ENCODE measurements at places on chromosomes 1 and 21.

- no peak for DNase-seq
Measured at GRCh38 chr1:219621047-219621786, 8.3 kb upstream of the ZC3H11B start.

- DNase-seq: no peak
Measured at GRCh38 chr1:51963592-51964308, 26.8 kb downstream of the RAB3B start.

DNA sequence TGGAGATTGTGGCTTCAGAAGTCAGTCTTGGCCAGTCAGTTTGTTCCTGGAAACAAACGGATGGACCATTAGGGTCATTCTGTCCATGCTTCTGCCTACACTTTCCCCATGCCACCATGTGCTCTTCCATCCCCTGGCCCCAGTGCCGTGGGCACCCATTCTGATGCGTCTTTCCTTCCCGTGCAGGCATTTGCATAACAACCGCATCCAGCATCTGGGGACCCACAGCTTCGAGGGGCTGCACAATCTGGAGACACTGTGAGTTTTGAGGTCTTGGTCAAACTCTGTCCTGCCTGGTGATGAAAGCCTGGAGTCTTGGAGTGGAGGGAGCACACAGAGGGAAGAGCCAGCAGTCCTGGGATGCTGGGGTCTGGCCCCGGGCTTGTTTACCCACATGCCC is 61.1 kb downstream of the UBE2T start:
- DNase-seq: no peak

DNA sequence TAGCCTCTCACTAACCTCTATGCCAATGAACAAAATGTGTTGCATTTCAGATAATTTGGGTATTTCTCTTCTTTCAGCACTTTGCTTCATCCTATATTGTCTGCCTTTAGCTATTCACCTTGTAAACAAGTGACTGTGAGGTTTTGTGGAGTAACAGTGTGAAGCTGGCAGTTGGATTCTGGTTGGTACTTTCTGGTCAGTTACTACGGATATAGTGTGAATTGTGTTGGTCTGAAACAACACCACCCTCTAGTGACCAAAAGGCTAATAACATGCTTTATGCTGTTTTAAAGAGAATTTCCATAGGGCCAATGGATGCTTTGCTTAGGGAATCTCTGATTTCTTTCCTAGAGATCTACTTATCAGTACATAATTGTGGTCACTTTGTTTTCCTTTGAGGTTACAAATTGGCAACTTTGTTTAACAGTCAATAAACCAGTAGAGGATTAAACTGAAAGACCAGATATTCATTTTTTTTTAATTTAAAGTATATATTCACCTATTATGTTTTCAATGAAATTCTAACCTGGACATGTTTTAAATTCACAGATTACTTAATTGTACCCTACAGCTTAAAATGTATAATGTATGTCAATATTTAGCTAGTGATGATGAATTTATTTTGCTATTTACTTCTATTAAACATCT is 2.5 kb upstream of the PTGER3 start:
- DNase-seq: no peak

- no peak for DNase-seq
Measured at GRCh38 chr1:8006037-8006963, 19.8 kb downstream of the ERRFI1 start.

GRCh38 chr1:107992347-107992746 is 27.4 kb upstream of the VAV3 start:
- no peak for DNase-seq

GRCh38 chr21:45863751-45864150 is 117.8 kb upstream of the COL6A1 start:
- DNase-seq: no peak

DNA sequence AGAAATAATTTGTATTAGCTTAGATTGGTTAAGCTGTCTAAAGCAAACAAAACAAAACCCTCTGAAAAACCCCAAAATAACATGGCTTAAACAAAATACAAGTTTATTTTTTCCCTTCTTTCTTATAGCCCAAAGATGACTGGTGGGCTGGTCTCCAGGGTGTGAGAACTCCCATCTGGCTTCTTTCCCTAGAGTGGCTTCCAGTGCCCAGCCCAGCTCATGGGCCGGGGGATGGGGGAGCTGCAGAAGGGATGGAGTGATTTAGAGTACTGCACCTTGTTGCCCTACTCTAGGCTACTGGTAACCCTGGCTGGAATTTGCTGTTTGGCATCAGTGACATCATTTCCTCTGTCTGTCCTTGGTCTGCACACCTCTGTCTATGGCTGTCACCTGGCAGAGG is 223.0 kb downstream of the PBX1 start:
- no peak for DNase-seq

Data from activated T-helper 1 cell treated with anti-CD3 and anti-CD28 coated beads, Interleukin-2, amount 50 U/mL, for 16 hours (primary cell).